Activated CD4-positive, alpha-beta T cell treated with anti-CD3 and anti-CD28 coated beads, Interleukin-2, amount 10 ng/mL, durations not matched to agents 24 days and 14 days (primary cell): ENCODE measurements at places on chromosomes 3 and 15. TPM values are rescaled to one million over a fixed set of nuclear protein-coding genes. Genes with fewer than 3 reads are reported as not detected.

Gene HTR3C
- total RNA-seq = not detected in 2 replicates

Gene OR5H14
- total RNA-seq = not detected in 2 replicates

DNA sequence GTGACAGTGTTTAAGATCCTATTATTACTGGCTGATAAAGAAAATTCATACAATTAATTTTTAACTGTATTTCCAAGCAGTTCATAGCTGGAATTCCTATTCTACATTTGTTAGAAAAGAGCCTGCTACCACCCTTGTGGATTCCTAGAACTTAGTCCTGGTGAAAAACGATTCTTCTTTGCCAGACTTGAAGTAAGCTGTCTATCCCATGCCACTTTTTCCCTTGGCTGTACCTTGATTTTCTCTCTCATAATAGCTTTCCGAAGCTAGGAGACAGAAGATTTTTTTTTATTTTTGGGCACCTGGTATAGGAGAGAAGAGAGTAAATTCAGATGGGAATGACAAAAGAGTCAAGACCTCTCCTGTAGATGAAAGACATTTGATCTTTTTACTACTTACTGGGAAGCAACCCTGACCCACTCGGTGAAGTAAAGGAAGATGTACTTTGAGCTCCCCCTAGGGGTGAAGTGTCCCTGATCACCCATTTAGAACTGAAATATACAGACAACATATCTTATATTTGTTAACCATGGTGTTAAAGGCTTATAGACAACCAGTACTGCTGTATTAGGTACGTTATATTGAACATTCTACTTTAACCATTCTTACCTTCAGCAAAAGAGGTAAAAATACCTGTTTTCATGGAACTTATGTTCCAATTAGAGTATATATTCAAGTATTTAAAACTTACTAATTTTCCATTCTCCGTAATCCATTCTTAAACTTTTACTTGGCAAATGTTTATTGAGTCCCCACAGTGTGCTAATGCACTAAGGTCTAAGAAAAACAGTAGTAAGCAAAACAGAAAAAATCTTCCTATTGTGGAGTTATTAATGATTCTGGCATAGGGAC is 36.2 kb upstream of the C3orf38 start:
- DNase-seq = peak; percentile 88

- no peak for DNase-seq
Measured at GRCh38 chr3:115633467-115633866, 10.2 kb downstream of the GAP43 start.

- no peak for DNase-seq
Measured at GRCh38 chr3:10303785-10304184, 11.0 kb upstream of the GHRL start.

- no peak for DNase-seq
Measured at GRCh38 chr3:178352326-178353005, 183.8 kb upstream of the KCNMB2 start.

GRCh38 chr3:158683230-158683962 is 10.9 kb upstream of the LXN start:
- DNase-seq = no peak

DNA sequence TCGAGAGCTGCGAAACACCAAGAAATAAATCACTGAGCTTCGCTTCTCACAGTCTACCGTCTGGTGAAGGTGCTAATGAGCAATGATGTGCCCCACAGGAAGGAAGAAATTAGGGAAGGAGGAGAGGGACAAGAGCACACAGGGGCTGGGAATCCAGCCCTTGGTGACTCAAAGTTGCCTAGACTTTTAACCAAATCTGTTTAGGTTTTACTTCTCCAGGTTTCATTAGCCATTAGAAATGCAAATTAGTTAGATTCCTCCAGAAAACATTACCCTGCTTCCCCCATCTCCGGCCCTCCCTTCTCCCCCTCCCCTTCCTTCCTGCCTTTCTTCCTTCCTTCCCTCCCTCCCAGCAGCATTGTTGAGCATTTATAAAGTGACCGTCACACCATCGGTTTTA is 59.3 kb upstream of the UBE2E1 start:
- no peak for DNase-seq

DNA sequence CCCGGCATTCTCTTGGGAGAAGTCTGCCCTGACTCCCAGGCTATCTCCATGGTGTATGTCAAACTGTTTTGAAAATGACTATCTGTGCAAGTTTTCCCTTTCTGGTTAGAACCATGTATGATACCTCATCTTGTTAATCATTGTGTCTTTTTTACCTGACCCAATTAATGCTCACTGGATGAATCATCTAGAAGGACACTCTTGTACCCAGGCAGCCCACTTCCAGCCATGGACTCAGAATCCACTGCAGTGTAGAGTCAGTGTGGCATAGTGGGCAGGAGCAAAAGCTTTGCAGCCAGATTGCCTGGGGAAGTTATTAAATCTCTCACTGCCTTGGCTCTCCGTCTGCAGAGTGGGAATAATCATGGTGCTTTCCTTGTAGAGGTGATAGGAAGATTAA is 1.2 kb downstream of the FAM3D start:
- DNase-seq = no peak

DNA sequence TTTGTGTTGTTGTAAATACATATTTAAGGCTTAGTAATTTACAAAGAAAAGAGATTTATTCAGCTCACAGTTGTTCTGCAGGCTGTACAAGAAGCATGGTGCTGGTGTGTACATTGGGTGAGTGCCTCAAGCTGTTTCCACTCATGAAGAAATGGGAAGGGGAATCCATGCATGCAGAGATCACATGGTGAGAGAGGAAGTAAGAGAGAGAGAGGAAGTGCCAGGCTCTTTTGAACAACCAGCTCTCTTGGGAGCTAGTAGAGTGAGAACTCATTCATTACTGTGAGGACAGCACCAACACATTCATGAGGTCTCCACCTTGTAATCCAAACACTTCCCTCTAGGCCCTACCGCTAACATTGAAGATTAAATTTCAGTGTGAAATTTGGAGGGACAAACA is 909.2 kb downstream of the NSUN3 start:
- no peak for DNase-seq

DNA sequence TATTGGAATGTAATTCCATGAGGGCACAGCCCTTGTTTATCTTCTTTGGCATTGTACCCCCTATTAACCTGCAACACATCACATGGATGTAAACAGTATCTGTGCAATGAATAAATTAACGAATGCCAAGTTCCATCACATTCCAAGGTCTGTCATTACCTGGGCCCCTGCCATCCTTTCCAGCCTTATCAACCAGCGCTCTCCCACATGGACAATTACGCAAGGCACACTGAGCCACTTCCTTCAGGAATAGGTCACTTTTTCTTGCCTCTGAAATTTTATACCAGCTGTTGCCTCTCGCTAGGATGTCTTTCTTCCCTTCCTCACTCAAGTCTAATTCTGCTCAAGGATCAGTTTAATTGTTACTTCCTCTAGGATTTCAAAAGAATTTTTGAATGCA is 1051.8 kb upstream of the CFAP20DC start:
- DNase-seq = no peak

DNA sequence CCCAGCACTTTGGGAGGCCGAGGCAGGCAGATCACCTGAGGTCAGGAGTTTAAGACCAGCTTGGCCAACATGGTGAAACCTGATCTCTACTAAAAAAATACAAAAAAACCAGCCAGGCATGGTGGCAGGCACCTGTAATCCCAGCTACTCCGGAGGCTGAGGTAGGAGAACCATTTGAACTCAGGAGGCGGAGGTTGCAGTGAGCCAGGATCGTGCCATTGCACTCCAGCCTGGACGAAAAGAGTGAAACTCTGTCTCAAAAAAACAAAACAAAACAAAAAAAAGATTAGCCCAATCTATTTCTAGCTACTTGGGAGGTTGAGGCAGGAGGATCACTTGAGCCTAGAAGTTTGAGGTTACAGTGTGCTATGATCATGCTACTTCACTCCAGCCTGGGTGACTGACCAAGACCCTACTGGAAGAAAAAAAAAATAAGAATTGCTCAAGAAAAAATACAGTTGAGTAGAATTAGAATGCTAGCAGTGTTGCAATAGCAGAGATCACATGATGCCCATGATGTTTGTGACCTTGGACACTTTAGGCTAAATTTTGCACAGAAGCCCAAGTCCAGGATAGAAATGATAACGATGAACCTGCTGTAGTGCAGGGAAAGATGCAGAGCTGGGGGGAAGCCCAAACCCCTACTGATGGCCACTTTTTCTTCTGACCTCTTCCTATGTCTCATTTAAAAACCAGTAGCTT is 162.2 kb downstream of the LPP start:
- no peak for DNase-seq

Gene RBM6
- 95.3 and 100 TPM in 2 replicates for total RNA-seq

- no peak for DNase-seq
Measured at GRCh38 chr15:92617549-92618520, 37.7 kb downstream of the FAM174B start.

- no peak for DNase-seq
Measured at GRCh38 chr15:92394309-92395097, 822 bp downstream of the ST8SIA2 start.

GRCh38 chr15:75646112-75646943 is 1.4 kb upstream of the SNX33 start:
- no peak for DNase-seq

Gene SLC24A5
- total RNA-seq = not detected in 2 replicates

Gene CSPG5
- total RNA-seq = 1.7 and 2.0 TPM in 2 replicates

GRCh38 chr15:64742385-64742784 is 33.0 kb downstream of the RBPMS2 start:
- DNase-seq = no peak

Gene IMPG2
- 0.02 and 0.05 TPM in 2 replicates for total RNA-seq

- no peak for DNase-seq
Measured at GRCh38 chr3:11288786-11289637, 16.8 kb downstream of the ATG7 start.

Gene CMTM7
- 45.0 and 46.3 TPM in 2 replicates for total RNA-seq

Gene DAPK2
- 3.7 and 4.3 TPM in 2 replicates for total RNA-seq

Gene SEMA3F
- 0.14 and 0.31 TPM in 2 replicates for total RNA-seq

Gene ZIC1
- not detected in 2 replicates for total RNA-seq

Gene ADCY5
- total RNA-seq = not detected in 2 replicates

- no peak for DNase-seq
Measured at GRCh38 chr3:44525060-44525459, 29.9 kb upstream of the ZKSCAN7 start.

DNA sequence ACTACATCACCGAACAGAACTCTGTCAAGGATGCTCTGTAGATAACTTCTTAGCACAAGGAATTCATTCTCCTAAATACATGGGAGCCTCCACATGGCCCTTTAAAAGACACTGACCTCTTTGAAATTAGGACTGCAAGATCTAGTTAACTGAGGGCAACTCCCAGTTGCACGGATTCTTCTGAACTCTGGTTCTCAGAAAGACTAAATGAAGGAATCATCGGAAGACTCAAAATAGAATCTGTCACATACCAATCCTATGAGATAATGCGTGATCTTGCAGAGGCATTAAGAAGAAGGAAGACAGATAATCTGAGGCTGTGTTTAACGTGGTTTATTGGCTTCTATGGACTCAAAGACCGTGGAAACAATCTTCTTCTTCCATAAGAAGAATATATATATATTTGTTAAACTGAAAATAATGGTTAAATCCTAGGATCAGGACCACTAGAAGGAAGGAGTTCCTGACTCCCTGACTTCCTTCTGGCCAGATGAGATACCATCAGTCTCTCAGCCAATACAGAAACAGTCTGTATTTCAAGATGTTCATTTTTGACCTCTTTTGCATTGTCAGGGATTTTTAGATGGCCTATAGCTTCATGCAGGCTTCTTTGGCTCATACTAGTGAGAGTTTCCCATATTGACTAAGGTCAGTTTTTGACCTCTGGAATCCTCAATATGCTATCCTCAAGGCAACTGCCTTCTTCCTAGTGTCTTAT is 33.9 kb upstream of the TBC1D23 start:
- no peak for DNase-seq

DNA sequence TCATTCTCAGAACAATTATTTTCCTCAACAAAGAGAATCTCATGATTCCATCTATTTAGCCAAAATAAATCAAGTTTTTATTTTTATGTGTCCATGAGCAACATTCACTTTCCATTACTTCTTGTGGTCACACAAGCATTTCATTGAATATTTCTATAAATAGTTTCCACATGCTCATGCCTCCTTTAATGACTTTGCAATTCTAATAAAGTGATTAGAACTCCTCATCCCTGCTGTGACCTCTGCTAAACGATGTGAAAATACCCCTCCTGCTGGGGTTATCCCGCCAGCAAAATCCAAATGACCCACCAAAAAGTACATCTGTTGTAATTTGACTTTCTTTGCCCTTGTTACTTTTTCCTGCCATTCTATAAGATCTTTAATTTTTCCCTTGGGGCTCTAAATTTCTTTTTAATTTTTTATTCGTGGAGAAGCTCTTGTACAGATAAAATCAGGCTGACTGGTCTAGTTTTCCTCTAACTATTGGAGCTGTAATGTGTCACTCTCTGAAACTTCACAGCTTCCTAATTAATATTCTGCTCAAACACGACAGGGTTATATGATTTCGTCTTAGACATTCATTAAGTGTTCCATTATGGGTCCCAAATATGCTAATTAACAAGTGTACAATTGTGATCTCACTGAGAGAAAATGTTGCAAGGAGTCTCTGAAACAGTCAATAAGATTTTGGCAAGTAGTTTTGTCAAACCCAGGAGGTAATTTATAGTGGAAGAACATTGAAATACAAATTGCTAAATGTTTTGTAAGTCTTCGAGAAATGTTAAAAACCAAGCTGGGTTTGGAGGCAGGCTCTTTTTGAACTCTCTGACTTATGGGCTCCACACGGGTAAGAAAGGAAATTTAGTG is 533.1 kb upstream of the NAALADL2 start:
- no peak for DNase-seq

DNA sequence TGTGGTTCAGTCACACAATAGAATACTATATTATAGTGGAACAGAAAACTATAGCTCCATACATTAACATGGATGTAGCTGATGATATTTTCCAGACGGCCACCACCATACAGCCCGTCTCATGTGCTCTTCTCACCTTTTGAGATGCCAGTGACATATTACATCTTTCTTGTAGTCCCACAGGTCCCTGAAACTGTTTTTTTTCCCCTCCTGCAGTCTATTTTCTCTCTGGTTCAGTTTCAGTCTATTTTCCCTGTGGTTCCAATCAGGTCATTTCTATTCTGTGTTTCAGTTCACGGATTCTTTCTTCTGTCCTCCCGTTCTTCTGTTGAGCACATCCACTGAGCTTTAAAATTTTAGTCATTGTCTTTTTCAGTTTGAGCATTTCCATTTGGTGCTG is 72.2 kb downstream of the PPCDC start:
- DNase-seq = no peak

Gene ARF4
- total RNA-seq = 84.4 and 91.4 TPM in 2 replicates

- DNase-seq = peak; percentile 84
Measured at GRCh38 chr3:119937229-119937628, 155.3 kb downstream of the NR1I2 start.

DNA sequence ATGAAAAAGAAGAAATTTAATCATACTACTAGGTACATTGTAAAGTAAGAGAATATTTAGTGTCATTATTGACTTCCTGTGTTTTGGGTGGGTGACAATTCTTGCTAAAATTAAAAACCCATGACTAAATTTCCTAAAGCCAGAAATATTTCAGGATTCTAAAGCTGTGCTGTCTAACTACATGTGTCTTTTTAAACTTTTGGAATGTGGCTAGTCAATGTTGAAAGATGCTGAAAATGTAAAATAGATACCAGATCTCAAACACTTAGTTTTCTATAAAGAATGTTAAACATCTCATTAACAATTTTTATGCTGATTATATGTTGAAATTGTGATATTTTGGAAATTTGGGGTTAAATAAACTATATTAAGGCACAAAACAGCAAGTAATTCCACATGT is 308.9 kb upstream of the TMCO5A start:
- DNase-seq = no peak

- DNase-seq = no peak
Measured at GRCh38 chr3:21804330-21804729, 53.3 kb upstream of the ZNF385D start.

- DNase-seq = peak; percentile 93
Measured at GRCh38 chr3:59450946-59451763, 401.3 kb upstream of the CFAP20DC start.
